Esophagus muscularis mucosa (tissue), 4 donors: ENCODE measurements at places on chromosomes 16 and 17. TPM values are rescaled to one million over a fixed set of nuclear protein-coding genes. Genes with fewer than 3 reads are reported as not detected.

The ZDHHC1 gene
- total RNA-seq = 17.4 TPM

The HOXB8 gene
- total RNA-seq = not detected

The ARL5C gene
- not detected for total RNA-seq

- H3K36me3 ChIP-seq = no peaks in the 10 kb centered on the region
- peaks cover 6% of the 10 kb centered on the region for H3K4me1 ChIP-seq
- no peak overlapping the region for H3K4me3 ChIP-seq
These were observed 97.5 kb downstream of the METRNL start for GRCh38 chr17:83176623-83177583.

GRCh38 chr17:66441101-66441661 lies 138.8 kb downstream of the PRKCA start:
- no peak for DNase-seq
- H3K27ac ChIP-seq = no peak overlapping the region
- H3K4me1 ChIP-seq = peaks cover 27% of the 10 kb centered on the region
- H3K27me3 ChIP-seq = no peaks in the 10 kb centered on the region
- H3K36me3 ChIP-seq = no peaks in the 10 kb centered on the region

GRCh38 chr17:30377574-30378240 lies 1.0 kb upstream of the CPD start:
- no peaks in the 10 kb centered on the region for H3K27me3 ChIP-seq
- H3K27ac ChIP-seq = peak overlapping the region; percentile 97
- peaks cover 41% of the 10 kb centered on the region for H3K4me1 ChIP-seq
- peak overlapping the region; percentile 98 for H3K4me3 ChIP-seq
- DNase-seq = no peak

GRCh38 chr16:70267516-70267915 lies 15.8 kb upstream of the EXOSC6 start:
- no peaks in the 10 kb centered on the region for H3K4me1 ChIP-seq
- DNase-seq = no peak
- no peak overlapping the region for H3K27ac ChIP-seq
- H3K27me3 ChIP-seq = no peaks in the 10 kb centered on the region
- H3K4me3 ChIP-seq = no peak overlapping the region

DNA sequence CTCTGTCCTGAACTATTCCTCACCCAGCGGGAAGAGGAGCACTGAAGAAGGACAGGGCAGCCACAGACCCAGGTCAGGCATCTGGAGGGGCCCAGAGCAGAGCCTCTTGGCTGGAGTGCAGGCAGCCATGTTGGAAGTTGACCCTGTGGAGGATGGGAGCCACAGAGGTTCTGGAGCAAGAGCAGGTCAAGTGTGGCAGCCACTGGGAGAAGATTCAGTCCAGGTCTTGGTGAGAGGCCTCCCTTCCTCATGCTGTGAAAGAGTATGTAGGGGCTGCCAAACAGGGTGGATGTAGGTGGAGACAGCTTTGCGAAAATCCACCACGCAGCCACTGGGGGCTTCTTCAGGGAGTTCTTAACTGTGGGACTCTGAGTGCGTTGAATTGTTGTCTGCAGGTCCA lies 590 bp upstream of the CD79B start:
- no peak overlapping the region for H3K4me3 ChIP-seq
- H3K36me3 ChIP-seq = no peaks in the 10 kb centered on the region
- H3K4me1 ChIP-seq = peaks cover 20% of the 10 kb centered on the region
- H3K27me3 ChIP-seq = no peaks in the 10 kb centered on the region
- H3K27ac ChIP-seq = no peak overlapping the region
- no peak for DNase-seq

DNA sequence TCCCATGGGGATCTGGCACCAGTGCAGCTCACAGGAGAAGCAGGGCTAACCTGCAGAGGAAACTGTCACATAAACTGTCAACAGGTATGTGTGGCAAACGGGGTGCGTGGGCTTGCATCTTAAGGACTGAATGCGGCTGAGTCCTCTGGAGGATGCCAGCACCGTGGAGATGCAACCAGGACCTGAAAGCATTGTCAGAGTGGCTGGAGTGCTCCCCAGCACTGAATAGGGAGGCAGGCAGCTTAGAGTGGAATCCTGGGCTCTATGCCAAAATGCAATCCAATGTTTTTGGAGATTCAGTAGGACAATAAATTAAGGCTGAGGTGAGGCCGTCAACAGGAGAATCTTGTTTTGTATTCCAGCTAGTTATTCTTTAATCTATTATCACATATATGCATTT lies 21.3 kb upstream of the SALL1 start:
- DNase-seq = no peak
- H3K36me3 ChIP-seq = no peaks in the 10 kb centered on the region
- H3K4me1 ChIP-seq = no peaks in the 10 kb centered on the region
- no peak overlapping the region for H3K4me3 ChIP-seq

GRCh38 chr16:11372073-11372828 lies 27.0 kb downstream of the RMI2 start:
- no peak overlapping the region for H3K27ac ChIP-seq
- no peaks in the 10 kb centered on the region for H3K4me1 ChIP-seq
- DNase-seq = no peak
- no peaks in the 10 kb centered on the region for H3K36me3 ChIP-seq
- no peak overlapping the region for H3K4me3 ChIP-seq

- H3K27me3 ChIP-seq = no peaks in the 10 kb centered on the region
- H3K27ac ChIP-seq = no peak overlapping the region
- H3K36me3 ChIP-seq = no peaks in the 10 kb centered on the region
- peaks cover 34% of the 10 kb centered on the region for H3K4me1 ChIP-seq
- no peak for DNase-seq
These were observed 29.9 kb upstream of the TNS4 start for GRCh38 chr17:40531051-40531991.

DNA sequence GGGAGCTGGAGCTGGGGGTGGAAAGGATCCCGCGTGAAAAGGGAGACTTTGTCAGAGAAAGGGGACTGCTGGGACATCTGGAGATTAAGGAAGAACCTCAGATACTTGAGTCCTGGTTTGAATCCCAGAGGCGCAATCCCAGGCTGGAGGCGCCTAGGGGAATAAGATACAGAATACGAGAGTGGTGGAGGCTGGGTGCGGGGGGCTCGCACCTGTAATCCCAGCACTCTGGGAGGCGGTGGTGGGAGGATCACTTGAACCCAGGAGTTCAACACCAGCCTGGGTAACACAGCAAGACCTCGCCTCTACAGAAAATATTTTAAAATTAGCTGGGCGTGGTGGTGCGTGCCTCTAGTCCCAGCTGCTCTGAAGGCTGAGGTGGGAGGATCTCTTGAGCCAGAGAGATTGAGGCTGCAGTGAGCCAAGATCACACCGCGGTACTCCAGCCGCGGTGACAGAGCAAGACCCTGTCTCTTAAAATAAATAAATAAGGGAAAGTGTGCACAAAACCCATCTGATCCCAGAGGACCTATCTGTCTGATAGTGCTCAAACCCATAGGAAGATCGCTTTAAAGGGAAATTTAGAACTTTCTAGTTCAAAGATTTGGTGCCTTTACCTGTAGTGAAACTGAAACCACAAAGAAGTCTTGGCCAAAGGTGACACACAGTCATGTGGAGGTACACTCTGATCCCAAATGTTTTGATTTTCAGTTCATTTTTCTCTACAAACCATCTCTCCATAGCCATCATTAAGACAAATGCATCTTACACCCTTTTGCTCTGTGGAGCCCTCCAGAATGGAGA lies 617 bp upstream of the SCRN2 start:
- H3K27ac ChIP-seq = peak overlapping the region; percentile 75
- H3K36me3 ChIP-seq = peaks cover 22% of the 10 kb centered on the region
- H3K4me3 ChIP-seq = peak overlapping the region; percentile 88
- DNase-seq = no peak
- peaks cover 43% of the 10 kb centered on the region for H3K4me1 ChIP-seq

GRCh38 chr16:2710021-2710710 lies 9.9 kb downstream of the PRSS27 start:
- H3K4me3 ChIP-seq = no peak overlapping the region
- no peaks in the 10 kb centered on the region for H3K4me1 ChIP-seq
- peaks cover 26% of the 10 kb centered on the region for H3K36me3 ChIP-seq
- DNase-seq = no peak
- no peak overlapping the region for H3K27ac ChIP-seq

GRCh38 chr17:63596856-63597586 lies 3.7 kb upstream of the TACO1 start:
- H3K36me3 ChIP-seq = peaks cover 32% of the 10 kb centered on the region
- no peak overlapping the region for H3K27ac ChIP-seq
- no peaks in the 10 kb centered on the region for H3K27me3 ChIP-seq
- peaks cover 22% of the 10 kb centered on the region for H3K4me1 ChIP-seq
- H3K4me3 ChIP-seq = no peak overlapping the region

DNA sequence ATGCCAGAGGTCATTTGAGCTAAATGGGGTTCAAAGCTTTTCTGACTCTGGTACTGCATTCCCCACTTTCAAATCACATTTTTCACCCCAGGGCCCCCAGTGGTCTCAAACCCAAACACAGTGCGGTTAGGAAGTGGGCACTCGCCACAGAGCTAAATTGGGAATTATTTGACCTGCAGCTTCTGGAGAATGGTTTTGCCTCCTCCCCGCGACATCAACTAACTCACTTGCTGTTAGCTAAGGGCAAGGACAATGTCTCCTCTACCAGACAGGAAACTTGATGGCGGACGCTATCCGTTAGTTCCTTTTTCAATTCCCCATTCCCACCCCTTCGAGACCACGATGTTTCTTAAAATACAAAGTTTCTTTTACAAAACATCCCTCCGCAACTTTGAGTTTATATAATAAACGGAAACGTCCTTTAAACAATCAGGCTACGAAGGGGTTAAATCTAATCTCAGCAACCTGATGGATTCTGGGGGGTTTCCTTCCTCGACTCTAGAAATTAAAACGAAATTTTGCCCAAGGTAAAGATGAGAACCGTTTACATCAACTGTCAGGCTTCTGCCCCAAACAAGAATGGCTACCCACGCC lies 500 bp upstream of the KAT7 start:
- peaks cover 74% of the 10 kb centered on the region for H3K4me1 ChIP-seq
- H3K27ac ChIP-seq = peak overlapping the region; percentile 100
- H3K36me3 ChIP-seq = peaks cover 15% of the 10 kb centered on the region

DNA sequence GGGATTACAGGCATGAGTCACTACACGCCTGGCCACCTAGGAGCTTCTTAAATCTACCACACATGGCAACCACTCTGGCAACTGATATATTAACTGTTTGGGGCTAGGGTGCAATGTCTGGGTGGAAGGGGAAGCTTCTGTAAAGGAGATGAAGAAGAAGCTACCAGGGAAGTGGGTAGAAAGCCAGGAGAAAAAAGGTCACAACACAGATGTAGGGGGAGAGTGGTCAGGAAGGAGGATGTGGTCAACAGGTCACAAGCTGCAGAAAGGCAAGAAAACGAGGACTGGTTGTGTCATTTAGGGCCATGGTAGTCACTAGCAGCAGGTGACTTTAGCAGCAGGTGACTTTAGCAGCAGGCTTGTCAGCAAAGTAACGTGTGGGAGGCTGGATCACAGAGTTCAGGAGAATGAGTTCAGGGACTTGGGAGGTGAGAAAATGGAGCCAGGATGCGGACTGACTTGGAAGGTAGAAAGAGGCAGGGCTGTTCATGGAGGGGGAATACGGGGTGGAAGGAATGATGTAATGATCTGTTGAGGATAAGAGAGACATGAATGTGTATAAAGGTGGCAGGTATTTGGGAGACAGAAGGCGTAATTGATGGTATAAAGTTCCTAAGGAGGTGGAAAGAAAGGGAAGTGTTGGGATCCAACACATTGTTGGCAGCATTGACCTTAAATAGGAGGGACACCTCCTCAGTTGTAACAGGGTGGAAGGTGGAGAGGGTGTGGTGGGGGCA lies 16.3 kb upstream of the WFIKKN2 start:
- peaks cover 4% of the 10 kb centered on the region for H3K4me1 ChIP-seq
- no peak overlapping the region for H3K27ac ChIP-seq
- H3K36me3 ChIP-seq = no peaks in the 10 kb centered on the region
- no peaks in the 10 kb centered on the region for H3K27me3 ChIP-seq
- no peak for DNase-seq
- H3K4me3 ChIP-seq = no peak overlapping the region

- H3K4me3 ChIP-seq = peak overlapping the region; percentile 60
- peaks cover 25% of the 10 kb centered on the region for H3K27me3 ChIP-seq
- H3K27ac ChIP-seq = no peak overlapping the region
- peaks cover 20% of the 10 kb centered on the region for H3K4me1 ChIP-seq
- no peak for DNase-seq
These were observed 623 bp downstream of the TTLL6 start for GRCh38 chr17:48816438-48816773.

DNA sequence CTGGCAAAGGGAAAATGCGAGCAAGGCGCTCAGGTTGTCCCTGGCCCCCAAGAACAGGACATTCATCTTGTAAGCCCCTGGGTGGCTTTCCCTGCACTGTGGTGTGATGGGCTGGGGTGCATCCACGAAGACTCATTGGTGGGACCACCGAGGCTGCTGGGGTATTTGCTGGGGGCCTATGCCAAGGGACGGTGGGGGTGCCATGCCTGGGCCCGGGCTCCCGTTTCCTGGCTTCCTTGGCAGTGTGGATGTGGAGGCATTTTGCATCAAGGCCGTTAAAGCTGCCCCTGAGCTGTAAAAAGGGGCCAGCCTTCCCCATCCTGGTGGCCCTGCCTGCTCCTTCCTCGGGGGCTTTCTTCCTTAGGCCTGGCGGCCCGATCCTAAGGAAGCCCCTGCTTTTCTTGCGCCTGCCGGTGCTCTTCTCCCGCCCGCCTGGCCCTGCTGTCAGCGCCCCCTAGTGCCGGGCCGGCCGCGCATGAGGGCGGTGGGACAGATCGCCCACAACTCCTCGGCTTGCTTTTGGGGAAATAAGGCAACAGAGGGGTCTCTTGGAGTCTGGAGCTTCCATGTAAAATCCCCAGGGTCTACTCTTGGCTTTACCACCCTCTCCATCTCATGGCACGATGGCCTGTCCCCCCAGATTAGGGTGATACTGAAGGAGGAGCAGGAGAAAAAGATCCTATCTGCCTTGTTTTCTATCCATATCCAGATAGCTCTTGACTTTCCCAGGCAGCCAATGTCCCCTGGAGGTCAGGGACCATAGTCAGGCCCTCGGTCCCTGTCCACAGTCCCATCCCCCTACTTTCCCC lies 9.8 kb upstream of the TBX2 start:
- H3K4me3 ChIP-seq = no peak overlapping the region
- no peak for DNase-seq
- no peaks in the 10 kb centered on the region for H3K27me3 ChIP-seq
- H3K27ac ChIP-seq = peak overlapping the region; percentile 5
- no peaks in the 10 kb centered on the region for H3K36me3 ChIP-seq
- H3K4me1 ChIP-seq = peaks cover 5% of the 10 kb centered on the region

DNA sequence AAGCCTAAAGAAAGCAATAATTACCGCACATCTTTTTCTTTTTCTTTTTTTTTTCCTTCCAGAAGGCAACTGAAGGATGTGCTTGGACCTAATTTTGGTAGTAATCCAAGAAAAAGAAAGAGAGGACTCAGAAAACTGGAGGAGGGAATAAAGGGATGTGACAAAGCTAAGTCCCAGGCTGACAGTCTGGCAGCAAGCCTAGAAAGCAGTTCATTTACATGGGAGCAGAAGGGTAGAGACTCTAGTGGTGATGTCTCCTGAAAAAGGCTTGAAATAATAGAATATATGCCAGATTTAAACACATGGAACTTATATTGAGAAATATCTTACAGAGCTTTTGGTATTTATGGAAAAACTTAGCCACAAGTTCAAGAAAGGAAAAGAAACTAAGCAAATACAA lies 101.0 kb upstream of the SHISA6 start:
- no peaks in the 10 kb centered on the region for H3K4me1 ChIP-seq
- H3K27ac ChIP-seq = no peak overlapping the region
- H3K36me3 ChIP-seq = no peaks in the 10 kb centered on the region
- DNase-seq = no peak
